ENCODE measurements at places on chromosomes 3 and 15.

- no peak for DNase-seq
Measured at GRCh38 chr15:51322621-51323296, 15.6 kb downstream of the CYP19A1 start.

DNA sequence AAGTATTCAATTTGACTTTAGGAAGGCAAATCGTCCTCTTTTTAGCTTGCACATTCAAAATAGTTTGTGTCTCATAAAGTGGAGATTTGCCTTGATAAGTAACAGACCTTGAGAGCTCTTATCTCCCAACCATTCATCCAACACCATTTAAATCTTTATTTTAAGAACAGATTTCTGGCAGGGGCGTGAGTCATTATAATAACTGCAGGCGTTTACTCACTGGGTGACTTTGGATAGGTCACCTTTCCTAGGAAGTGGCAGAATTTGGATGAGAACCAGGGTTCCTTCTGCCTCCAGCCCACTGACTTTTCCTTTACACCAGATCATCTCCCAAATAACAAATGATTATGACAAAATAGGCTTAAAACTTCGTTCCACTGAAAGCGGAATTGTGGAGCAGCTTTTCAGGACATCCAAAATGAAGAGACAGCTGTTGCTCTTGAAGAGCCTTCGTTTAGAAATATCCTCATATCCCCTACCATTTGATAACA, 5.0 kb downstream of the LMCD1 start:
- no peak for DNase-seq

DNA sequence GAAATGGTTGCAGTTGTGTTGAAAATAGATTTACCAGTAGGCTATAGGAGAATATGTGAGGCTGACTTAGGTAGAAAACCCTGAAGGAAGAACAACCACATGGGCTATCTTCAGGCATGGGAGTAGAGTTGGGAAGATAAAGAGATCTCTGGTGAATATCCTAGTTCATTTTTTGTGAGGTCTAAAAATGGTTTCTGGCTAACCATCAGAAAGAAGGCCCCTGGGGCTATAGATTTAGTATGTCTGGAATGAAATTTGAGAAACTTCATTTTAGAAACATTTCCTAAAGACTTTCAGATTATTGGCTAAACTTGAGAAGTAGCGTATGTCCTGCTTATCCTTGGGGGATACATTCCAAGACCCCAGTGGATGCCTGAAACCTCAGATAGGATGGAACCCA, 148.2 kb downstream of the NAALADL2 start:
- DNase-seq = no peak

- no peak for DNase-seq
Measured at GRCh38 chr15:33059184-33059583, 135.3 kb downstream of the FMN1 start.

DNA sequence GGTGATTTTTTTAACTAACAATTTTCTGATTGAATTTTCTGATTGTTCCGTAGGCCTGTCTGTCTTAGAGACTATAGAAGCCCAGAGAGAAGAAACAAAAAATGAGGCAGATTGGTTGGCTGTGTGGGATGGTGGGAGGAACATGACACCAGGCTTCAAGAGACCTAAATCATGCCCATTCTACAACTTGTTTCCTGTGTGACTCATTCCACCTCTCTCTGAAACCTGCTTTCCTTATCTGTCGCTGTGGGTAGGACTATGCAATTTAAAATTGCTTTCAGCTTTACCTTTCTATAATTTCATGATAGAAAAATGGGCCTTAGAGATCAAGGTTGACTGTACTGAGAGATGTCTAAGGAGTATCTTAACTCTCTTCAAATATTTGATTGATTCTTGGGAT, 44.5 kb downstream of the OXNAD1 start:
- DNase-seq = peak; percentile 47

DNA sequence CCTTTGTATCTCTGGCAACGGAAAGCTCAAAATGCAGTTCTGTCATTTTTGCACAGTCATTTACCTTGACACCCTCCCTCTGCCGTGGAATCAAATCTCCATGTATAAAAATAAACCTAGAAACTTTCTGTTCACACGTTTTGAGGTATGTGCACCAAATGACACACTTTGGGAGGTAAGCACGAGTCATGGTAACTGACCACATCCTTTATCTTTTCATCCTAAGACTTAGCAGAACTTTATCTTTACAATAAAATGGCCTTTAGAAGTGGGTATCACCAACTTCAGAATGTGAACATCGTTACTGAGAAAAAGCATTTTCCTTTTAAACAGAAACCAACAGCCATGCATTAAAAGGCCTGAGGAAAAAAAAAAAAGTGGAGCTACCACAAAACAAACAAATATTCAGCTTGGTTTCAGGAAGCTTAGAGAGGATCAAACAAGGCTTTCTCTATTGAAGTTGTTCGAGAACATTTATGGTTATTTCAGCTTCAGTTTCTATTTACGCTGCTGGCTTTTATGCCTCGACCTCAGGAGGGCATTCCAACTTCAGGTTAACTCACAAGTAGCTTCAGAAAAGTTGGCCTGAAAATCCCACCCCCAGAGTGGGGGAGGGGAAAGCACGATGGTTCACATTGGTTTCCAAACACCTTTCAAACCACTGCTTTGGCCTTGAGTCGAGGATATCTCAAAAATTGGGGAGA, 171.1 kb upstream of the ICE2 start:
- peak; percentile 31 for DNase-seq

DNA sequence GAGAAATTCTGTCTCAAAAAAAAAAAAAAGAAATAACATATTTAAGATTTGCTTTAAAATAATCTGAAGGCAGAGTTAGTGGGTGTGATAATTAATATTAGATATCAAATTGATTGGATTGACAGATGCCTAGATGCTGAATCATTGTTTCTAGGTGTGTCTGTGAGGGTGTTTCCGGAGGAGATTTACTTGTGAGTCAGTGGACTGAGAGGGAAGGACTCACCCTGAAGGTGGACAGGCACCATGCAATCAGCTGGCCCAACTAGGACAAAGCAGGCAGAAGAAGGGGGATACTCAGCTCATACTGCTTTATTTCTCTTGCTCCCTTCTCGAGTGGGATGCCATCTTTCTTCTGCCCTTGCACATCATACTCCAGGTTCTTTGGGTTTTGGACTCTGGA, 16.7 kb upstream of the RPL24 start:
- DNase-seq = no peak

GRCh38 chr3:133461291-133461690, 61.4 kb downstream of the BFSP2 start:
- no peak for DNase-seq

DNA sequence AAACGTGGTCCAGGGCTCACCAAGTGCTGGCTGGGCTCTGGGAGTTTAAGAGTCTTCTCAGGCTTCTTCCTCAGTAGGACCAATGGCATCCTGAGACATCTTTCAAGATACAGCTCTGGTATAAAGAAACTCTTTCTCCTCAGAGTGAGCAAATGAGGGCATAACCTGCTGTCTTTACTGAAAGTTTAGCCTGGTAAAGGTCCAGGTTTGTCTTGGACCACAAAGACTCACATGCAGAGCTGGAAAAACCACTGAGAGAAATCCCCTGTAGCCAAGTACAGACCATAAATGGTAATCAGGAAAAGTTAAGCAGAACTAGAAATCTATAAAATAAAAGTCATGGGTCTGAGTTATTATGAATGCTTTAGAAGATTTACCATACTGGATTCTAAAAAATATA, 23.1 kb downstream of the CD47 start:
- DNase-seq = no peak

DNA sequence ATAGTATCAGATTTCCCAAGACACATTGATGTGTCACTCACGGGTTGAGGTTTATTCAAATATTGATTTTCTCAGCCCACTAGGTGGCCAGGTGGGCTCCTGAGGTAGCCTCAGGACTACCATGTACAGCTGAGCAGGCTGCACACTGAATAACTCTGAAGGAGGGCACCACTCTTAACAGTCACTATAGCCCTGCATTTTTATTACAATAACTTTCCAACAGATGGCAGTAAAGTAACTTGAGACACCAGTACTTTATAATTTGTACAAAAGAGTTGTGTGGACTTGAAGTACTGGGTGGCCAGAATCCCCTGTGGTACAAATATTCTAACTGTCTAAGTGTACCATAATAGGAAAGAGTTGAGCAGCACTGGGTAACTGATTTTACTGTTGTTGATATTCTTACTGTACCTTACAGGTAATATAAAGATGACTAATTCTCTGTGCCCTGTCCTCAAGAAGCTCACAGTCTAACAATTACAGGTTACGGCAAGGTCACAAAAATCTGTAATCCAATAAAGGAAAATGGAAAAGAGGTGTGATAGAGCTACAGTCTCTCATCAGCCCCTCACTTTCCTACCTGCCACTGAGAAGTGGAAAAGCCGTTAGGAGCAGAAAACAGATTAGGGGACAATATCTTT, 76.0 kb downstream of the ETFA start:
- no peak for DNase-seq

- no peak for DNase-seq
Measured at GRCh38 chr15:42165106-42165505, 8.7 kb upstream of the PLA2G4F start.

- DNase-seq = no peak
Measured at GRCh38 chr3:108450444-108450843, 60.0 kb downstream of the MYH15 start.

DNA sequence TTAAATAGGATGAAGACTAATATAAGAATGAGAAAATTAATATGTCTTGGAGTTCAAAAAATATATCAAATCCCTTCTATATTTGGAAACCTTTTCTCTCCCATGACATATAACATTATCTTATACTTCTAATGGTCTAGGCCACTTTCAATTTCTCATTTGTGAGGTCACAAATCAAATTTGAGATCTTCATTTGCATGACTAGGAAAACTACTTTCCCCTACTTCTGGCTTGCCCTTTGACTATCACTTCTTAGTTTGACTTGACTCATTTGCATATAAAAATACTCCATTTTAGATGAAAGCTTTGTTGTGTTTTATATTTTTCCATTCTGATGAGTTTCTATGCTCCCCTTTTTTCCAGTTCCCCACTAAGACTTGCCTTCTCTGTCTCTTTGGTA, 598.6 kb upstream of the TBL1XR1 start:
- no peak for DNase-seq

Measured in activated gamma-delta T cell treated with Interleukin-2 at 50 U/mL for 16 hours (primary cell).